ENCODE measurements at places on chromosomes 6 and 20. TPM values are rescaled to one million over a fixed set of nuclear protein-coding genes. Genes with fewer than 3 reads are reported as not detected.

DNA sequence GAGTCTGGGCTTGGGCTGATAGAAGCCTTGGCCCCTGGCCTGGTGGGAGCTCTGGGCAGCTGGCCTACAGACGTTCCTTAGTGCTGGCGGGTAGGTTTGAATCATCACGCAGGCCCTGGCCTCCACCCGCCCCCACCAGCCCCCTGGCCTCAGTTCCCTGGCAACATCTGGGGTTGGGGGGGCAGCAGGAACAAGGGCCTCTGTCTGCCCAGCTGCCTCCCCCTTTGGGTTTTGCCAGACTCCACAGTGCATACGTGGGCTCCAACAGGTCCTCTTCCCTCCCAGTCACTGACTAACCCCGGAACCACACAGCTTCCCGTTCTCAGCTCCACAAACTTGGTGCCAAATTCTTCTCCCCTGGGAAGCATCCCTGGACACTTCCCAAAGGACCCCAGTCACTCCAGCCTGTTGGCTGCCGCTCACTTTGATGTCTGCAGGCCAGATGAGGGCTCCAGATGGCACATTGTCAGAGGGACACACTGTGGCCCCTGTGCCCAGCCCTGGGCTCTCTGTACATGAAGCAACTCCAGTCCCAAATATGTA lies 957 bp upstream of the VEGFA start:
- DNase-seq, result no peak

The ARID1B gene
- total RNA-seq, result 73.6 TPM

GRCh38 chr6:160509610-160510009 lies 154.5 kb downstream of the LPA start:
- DNase-seq, result no peak

DNA sequence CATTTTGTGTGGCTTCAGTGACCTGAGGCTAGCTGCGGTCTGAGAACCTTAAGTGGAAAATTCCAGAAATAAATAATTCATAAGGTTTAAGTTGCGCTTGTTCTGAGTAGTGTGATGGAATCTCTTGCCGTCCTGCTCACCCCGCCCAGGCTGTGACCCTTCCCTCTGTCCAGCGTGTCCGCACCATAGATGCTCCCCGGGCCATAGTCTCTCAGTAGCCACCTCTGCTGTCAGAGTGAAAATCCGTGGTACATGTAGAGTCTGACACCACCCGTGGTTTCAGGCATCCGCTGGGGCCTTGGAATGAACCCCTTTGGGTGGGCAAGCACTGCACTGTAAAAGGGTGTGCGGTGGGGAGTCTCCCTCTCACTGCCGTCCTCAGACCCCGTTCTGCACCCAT lies 11.7 kb downstream of the UNC93A start:
- DNase-seq, result no peak

- DNase-seq, result no peak
Measured at GRCh38 chr20:24776755-24777271, 172.3 kb upstream of the CST7 start.

GRCh38 chr6:3422435-3423070 lies 34.3 kb downstream of the SLC22A23 start:
- no peak for DNase-seq

The MUC21 gene
- total RNA-seq, result not detected
